Astrocyte of the cerebellum (primary cell): ENCODE measurements at places on chromosomes 16 and 17.

DNA sequence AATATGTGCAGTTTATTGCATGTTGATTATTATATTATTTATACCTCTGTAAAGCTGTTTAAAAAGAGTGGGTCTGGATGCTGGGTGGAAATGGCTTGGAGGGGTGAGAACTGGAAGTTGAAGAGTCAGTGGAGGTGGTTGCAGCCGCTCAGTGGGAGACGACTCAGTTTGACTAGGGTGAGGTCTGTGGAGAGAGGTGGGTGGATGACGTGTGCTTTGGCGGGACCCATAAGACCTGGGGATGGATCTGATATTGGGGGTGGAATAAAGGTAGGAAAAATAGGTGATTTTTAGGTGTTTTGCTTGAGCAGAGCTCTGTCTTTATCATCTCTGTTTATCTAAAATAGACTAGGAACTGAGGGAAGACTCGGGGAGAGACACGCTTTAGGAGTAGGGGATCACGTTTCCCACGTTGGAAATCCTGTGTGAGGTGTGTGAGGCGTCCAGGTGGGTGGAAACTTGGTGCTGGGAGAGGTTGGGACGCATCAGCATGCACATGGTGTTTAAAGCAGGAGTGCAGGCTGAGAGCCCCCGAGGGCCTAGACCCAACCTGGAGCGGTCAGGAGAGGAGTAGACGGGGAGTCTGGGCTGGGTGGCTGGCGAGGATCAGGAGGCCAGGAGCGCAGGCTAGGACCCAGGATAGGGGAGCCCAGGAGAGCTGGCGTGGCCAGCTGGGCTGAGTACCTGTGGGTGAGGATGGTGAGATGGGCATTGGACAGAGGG, 17.2 kb downstream of the NT5M start:
- no peak for DNase-seq

DNA sequence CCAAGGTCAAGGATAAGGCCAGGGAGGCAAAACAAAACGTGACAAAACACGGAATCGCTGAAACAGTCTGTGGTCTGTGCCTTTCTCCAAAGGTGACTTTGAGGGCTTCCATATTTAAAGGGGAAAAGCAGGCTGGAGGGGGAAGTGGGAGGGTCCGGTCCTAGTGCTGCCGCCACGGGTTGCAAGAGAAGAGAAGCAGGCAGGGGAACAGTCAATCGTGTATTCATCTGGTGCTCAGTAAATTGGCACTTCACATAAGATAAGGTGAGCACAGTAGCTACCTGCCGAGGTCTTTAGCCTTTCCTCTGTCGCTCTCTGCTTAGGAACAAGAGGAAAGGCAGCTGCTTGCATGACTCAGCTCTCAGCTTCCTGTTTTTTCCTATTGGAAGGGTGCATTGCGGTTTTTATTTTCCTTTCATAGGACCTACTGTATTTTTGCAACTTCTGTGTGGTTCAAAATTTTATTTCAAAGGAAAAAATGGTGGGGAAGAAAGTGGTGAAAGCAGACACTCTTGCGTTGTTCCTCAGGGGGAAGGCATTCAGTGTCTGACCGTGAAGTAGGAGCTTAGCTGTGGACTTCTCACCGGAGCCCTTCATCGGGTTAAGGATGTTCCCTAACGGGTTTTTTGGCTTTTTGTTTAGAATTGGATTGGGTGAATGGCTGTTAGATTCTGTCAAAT, 7.1 kb upstream of the LGALS3BP start:
- peak; percentile 45 for DNase-seq

DNA sequence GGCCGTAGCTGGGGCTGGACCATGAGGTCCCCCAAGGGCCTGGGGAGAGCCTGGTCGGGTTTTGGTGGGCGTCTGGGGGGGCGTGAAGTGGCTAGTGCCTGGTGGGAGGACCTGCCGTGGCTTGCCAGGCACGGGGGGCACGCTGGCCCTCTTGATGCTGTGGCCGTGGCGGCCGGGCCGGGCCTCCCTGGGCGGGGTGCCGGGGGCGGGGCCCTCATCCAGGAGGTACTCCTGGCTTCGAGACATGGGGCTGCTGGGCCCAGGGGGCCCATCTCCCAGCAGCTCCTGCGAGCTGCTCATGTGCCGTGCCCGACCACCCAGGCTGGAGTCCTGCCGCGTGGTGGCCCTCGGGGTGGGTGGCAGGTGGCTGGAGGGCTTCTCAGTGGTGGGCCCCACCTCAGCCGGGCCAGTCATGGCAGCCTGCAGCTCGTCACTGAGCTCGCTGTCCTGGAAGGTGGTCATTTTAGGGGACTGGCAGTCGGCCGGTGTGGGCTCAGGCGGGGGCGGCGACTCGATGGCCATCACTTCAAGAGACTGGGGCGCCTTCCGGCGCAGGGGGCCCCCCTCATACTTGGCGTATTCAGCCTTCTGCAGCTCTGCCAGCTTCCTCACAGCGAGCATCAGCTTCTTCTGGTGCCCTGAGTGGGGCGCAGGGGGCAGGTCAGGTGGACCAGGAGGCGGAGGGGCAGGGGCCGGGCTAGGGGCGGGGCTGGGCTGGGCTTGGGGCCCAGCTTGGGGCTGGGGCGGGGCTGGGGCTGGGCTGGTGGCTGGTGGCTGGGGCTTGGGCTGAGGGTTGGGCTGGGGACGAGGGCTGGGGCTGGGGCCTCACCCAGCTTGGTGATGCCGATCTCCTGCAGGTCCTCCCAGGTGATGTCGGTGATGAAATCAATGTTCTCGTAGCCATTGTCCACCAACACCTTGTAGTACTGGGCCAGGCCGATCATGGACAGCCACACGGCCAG, 15.2 kb downstream of the CASKIN1 start:
- no peak for DNase-seq

DNA sequence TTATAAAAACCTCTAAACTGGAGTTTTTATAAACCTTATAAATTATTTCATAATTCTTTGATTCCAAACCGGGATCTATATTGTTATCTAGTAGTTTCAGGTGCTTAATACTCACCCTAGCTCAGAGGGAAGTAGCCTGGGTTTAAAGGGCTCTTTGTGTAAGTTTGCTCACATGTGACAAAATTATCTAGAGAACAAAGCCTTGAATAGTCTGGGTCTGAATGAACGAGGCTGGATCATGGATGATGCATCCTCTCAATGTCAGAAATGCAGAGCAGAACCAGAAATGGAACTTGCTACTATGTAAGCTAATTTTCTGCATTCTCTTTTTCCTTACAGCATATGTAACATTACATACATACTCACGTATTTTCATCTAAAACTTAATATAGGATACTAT, 103.9 kb upstream of the NETO2 start:
- no peak for DNase-seq

DNA sequence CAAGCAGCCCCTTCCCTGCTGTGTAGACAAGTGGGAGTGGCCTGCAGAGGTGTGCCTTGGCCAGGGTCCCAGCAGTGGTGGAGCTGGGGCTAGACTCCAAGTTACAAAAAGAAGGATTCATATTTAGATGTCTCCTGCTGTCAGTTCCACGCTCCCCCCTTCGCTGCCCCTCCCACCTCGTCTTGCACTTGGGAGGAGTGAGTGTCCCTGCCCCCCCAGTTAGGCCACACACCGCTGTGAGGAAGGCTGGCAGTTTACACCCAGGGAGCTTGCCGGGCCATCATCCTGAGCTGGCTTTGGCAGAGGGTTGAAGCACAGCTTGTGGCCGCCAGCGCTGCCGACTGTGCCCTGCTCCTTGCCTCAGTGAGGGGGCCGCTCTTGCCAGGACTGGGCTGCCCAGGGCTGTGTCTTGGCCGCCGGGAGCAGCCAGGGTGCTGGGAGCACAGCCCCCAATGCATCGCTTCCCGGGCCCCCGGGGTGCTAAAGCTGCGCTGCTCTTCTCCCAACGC, 44.3 kb downstream of the ELAC2 start:
- no peak for DNase-seq

GRCh38 chr16:26457095-26457494, 609.6 kb upstream of the C16orf82 start:
- DNase-seq = no peak

GRCh38 chr16:2325181-2325580, 15.3 kb downstream of the ABCA3 start:
- no peak for DNase-seq

- no peak for DNase-seq
Observed at GRCh38 chr17:35242158-35242804, 591 bp upstream of the SLFN5 start.

DNA sequence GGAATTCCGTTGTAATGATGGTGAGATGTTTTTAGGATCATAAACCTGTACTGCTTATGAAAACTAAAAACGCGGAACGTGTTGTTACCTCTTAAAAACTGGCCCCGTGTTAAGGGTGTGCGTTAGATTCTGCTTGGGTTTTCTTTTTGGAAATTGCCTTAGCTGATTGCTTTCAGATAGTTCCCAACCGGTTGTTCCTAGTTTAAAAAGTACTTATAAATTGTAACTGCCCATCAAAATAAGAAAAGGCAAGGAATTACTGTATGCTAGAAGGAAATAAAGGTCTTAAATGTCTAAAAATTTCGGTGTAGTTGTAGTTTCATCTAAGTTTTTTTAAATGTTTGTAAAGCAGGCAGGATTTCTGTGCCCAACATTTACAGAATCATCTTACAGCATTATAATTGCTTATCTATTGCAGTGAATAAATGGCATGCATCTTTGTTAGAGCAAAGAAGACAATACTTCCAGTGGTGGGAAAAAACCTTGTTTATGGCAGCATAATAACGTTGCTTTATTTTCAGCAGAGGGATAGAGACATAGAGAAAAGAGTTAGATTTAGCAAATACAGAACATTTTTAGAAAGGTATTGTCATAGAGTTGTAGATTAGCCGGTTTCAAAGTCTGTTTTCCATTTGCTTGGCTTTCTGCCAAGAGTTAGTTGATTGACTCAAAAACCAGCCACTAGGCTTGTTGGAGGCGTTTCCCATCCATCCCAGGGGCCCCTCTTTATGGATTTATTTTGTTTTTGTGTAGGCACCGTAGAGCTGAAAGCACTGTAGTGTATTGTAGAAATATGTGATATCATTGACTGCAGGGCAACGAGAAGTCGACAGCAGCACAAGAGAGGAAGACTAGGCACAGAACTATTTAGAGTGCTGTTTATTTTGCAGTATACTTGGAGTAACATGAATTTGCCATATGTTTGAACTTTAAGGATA, 1.7 kb downstream of the PPM1D start:
- DNase-seq = peak; percentile 75

DNA sequence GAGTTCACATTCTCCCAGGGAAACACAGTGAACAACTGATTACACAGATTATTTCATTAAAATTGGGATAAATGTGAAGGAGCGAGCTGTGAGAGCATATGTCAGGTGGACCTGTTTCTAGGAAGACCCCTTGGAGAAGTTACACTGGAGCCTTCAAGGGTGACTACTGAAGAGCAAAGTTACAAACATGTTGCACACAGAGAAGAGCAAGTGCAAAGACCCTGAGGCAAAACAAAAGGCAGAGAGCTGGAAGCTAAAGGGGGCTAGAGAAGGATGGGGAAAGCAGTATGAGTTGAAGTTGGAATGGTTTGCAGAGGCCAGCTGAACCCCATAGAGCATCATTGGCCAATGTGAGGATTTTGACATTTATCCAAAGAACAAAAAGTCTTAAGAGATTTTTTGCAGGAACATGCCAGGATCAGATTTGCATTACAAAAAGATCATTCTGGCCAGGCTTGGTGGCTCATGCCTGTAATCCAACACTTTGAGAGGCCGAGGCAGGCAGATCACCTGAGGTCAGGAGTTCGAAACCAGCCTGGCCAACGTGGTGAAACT, 14.1 kb downstream of the PDZD9 start:
- no peak for DNase-seq

GRCh38 chr16:62665269-62665668, 629.0 kb upstream of the CDH8 start:
- DNase-seq = no peak

- DNase-seq = no peak
Observed at GRCh38 chr16:88405216-88406060, 22.7 kb downstream of the ZNF469 start.

DNA sequence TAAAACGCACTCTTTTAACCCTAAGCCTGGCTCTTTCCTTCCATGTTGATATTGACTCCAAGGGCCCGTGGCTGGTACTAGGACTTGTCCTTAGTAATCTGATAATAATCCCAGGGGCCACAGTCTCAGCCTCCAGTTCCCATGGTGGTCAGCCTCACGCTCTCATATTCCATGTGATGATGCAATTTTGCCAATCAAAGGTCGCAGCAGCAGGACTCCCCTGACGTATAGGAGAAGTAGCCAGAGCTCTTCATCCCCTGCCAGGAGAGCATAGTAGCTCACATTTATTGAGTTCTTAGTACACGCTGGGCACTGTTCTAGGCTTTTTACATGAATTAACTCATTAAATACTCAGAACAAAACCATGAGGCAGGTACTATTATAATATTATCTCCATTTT, 42.4 kb downstream of the CD300LF start:
- no peak for DNase-seq

DNA sequence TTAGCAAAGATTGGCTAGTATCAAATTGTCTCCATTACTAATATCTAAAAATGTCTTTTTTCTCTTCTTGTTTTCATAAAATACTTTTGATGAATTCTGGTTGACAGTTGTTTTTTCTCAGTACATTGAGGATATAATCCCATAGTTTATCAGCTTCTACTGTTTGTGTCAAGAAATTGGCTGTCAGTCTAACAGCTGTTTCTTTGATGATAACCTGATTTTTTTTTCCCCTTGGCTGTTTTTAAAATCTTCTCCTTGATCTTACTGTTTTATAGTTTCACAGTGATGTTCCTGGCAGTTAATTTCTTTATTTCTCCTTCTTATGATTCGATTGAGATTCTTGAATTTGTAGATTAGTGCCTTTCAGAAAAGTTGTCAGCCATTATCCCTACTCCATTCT, 315.3 kb upstream of the PMFBP1 start:
- DNase-seq = no peak

- no peak for DNase-seq
Observed at GRCh38 chr17:50658616-50659015, 23.9 kb downstream of the ABCC3 start.

DNA sequence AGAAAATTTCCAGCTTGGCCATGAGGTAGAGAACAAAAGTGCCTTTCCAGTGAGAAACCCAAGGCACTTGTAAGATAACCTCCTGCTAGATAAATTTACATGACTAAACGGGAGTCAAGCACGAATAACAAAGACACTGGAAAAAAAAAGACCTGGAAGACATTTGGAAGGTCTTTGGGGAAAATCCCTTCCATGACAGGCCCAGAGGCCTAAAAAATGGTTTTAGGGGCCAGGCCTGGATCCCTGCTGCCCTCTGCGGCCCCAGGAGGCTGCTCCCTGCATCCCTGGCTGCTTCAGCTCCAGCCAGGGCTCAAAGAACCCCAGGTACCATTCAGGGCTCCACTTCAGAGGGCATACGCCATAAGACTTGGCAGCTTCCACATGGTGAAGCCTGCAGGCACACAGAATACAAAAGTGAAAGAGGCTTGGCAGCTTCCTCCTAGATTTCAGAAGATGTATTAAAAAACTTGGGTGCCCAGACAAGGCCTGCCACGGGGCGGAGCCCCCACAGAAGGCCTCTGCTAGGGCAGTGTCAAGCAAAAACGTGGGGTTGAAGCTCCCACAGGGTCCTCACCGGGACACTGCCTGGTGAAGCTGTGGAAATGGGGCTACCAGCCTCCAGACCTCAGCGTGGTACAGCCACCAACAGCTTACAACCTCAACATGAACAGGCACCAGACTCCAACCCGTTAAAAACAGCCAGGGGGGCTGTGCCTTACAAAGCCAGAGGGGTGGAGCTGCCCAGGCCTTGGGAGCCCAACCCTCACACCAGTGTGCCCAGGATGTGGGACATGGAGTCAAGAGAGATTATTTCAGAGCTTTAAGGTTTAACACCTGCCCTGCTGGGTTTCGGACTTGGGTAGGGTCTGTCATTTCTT, 77.1 kb downstream of the SDK2 start:
- DNase-seq = no peak

- DNase-seq = no peak
Observed at GRCh38 chr17:76685366-76685765, 25.4 kb downstream of the MXRA7 start.

GRCh38 chr17:82005701-82006348, 16.9 kb downstream of the CENPX start:
- DNase-seq = no peak

GRCh38 chr17:15092261-15092660, 172.9 kb downstream of the PMP22 start:
- DNase-seq = no peak
